Amygdala (tissue), 56 donors: ENCODE measurements at places on chromosomes 12 and 14.

- no peak for DNase-seq
Measured at GRCh38 chr14:71336489-71337192, 429.4 kb downstream of the PCNX1 start.

DNA sequence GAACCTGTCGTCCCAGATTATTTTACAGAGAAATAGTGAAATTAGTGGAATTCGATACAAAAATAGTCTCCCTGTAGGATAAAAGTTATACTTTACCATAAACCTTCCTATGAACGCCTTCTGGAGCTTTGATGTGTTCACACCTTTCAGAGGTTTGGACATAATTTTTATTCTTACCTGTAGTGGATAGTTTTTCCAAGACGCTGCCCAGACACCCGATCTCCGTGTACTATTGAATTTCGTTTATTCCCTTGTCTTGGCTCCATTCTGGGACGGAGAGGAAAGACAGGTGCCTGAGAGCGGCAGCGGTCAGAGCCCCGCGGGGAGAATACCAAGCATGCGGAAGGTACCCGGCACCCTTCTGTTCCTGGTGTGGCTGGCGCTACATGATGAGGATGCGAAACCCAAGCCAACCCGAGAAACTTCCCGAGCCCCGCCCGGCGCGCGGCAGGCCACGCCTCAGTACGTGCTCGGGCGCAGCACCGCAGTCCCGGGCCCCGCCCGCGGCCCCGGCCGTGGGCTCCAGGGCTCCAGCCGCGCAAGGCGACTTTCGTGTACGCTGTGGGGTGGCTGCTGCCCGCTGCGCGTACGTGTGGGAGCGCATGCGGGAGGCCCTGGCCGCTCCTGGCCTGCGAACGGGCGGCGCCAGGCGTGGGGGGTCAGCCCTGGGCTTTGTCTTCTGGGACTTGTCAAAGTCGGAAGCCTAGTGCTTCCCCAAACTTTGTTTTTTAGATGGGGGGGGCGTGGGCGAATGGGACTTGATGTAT lies 11.3 kb upstream of the SNAPC1 start:
- DNase-seq: peak; percentile 45

DNA sequence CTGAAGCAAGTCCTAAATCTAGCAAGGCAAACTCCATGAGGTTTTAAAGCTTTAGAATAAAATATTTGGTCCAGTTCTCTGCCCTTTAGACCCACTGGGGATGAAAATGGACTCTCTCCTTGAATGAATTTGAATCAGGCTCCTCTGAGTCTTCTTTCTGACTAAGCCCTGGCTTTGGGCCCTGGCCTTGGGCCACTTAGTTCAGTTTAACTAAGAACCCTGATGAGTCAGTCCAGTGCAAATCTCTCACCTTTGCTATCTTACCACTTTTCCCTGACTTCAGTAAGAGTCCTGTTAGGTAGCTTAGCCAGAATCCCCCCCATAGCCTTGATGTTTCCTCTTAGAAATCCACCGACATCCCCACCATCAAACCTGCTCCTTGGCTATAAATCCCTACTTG lies 427.5 kb downstream of the SNAPC1 start:
- DNase-seq: no peak

DNA sequence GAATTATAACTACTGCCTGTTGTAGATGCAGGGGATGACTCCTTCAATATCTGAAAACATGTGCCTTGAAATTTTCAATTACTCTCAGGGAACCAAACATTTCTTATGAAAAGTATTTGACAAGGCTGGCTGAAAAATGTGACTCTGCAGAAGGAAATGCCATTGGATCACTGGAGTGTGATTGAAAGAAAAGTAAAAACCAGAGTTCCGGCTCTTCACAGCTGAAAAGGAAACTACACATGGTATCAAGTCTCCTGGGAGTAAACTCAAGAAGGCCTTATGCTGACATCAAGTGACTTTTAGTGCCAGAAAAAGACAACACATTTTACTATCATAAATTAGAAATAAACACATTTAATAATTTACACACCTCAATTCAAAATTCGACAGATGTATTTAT lies 693.0 kb downstream of the LRFN5 start:
- no peak for DNase-seq

- no peak for DNase-seq
Measured at GRCh38 chr12:31650918-31651317, 8.6 kb upstream of the ETFBKMT start.
